ENCODE measurements at places on chromosomes 3 and 15. TPM values are rescaled to one million over a fixed set of nuclear protein-coding genes. Genes with fewer than 3 reads are reported as not detected.

The TRH gene
- not detected for total RNA-seq

The UNC13C gene
- total RNA-seq: 0.19 TPM

The MUSTN1 gene
- 4.2 TPM for total RNA-seq

The PARP15 gene
- total RNA-seq: 0.08 TPM

The ZIC4 gene
- not detected for total RNA-seq

The SCAMP2 gene
- 77.4 TPM for total RNA-seq

The SNRPN gene
- total RNA-seq: 52.6 TPM

The GPR171 gene
- 2.7 TPM for total RNA-seq

The GHSR gene
- total RNA-seq: not detected

The GPR160 gene
- total RNA-seq: 0.88 TPM

The DNAJC13 gene
- 27.0 TPM for total RNA-seq

The TRPM7 gene
- 24.5 TPM for total RNA-seq

The DGKG gene
- total RNA-seq: 2.7 TPM

The CYP1A1 gene
- total RNA-seq: 0.18 TPM

The MEGF11 gene
- not detected for total RNA-seq

The INSYN1 gene
- 1.4 TPM for total RNA-seq

The FSIP1 gene
- 0.38 TPM for total RNA-seq

The IL16 gene
- total RNA-seq: 2.3 TPM

The SLC6A20 gene
- not detected for total RNA-seq

The CLDN18 gene
- 0.38 TPM for total RNA-seq

The PLSCR5 gene
- not detected for total RNA-seq

The TMCC1 gene
- total RNA-seq: 18.1 TPM

The LSAMP gene
- 5.5 TPM for total RNA-seq

The ALAS1 gene
- 28.3 TPM for total RNA-seq

The PLIN1 gene
- total RNA-seq: 0.38 TPM

The LINGO1 gene
- total RNA-seq: 0.38 TPM

Data from esophagus squamous epithelium (tissue), 5 donors.